ENCODE measurements at places on chromosomes 6 and 20.

DNA sequence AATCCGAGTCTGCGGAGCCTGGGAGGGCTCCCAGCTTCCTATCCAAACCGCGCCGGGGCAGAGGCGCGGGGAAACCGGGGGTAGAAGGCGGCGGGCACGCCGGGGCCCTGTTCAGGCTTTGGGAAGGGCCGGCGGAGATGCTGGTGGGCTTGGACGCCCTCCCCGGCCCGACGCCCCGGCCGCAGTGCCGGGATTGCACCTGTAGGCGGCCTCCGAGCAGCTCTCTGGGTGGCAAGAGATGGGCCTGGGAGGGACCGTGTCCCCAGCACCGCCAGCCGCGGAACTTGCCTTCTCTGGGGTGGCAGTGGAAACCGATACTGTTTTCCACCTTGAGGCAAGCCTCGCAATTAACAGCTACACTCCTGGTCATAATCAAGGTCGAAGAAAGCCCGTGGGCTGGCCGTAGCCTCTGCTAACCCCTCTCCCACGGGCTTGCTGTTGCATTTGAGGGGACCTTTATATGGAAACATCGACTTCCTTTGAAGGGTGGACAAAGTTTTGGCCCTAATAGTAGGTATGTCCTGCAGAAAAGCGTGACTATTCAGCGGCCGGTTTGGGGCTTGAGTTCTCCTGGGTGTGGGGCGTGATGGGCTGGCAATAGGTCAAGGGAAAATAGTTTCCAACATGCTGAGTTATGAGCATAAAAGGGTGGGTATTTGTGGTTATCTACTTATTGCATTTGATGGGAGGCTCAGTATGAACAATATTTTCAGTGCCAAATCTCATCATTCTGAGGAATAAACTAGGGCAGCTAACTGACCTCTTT, 1.1 kb upstream of the JAG1 start:
- DNase-seq, result peak; percentile 63

- no peak for DNase-seq
Observed at GRCh38 chr6:129767776-129768485, 58.0 kb upstream of the ARHGAP18 start.

- no peak for DNase-seq
Observed at GRCh38 chr6:35494161-35494563, 2.7 kb downstream of the TEAD3 start.

GRCh38 chr6:143697076-143697800, 19.5 kb downstream of the PHACTR2 start:
- no peak for DNase-seq

Measured in natural killer cell (primary cell).